ENCODE measurements at places on chromosomes 5 and 9.
A peak's percentile ranks its signal among the peaks of the same experiment; 100 is the strongest.

GRCh38 chr5:66477596-66477995 is 118.6 kb upstream of the MAST4 start:
- no peak for DNase-seq

DNA sequence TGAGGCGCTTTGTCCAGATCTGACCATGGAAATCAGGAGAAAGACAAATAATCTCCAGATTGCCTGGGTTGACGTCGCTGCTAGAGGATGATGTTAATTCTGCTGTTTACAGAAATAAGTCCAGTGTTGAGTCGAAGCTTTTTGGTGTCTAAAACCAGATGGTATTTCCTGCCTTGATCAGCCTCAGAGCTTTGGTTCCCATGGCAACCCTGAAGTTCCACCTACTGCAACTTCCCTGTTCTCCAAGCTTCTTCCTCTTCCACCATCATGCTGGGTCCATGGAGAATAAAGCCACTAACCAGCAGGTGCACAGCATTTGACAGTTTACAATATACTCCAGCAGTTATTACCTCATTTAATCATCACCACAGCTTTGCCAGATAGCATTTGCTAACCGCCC is 18.0 kb upstream of the GABBR2 start:
- DNase-seq: no peak

- DNase-seq: no peak
These were observed 36.2 kb upstream of the ANKRD55 start for GRCh38 chr5:56269216-56269927.

- no peak for DNase-seq
These were observed 225.3 kb upstream of the CLINT1 start for GRCh38 chr5:158084292-158084691.

GRCh38 chr5:141524604-141525597 is 36.0 kb downstream of the PCDHGC5 start:
- DNase-seq: peak; percentile 28

DNA sequence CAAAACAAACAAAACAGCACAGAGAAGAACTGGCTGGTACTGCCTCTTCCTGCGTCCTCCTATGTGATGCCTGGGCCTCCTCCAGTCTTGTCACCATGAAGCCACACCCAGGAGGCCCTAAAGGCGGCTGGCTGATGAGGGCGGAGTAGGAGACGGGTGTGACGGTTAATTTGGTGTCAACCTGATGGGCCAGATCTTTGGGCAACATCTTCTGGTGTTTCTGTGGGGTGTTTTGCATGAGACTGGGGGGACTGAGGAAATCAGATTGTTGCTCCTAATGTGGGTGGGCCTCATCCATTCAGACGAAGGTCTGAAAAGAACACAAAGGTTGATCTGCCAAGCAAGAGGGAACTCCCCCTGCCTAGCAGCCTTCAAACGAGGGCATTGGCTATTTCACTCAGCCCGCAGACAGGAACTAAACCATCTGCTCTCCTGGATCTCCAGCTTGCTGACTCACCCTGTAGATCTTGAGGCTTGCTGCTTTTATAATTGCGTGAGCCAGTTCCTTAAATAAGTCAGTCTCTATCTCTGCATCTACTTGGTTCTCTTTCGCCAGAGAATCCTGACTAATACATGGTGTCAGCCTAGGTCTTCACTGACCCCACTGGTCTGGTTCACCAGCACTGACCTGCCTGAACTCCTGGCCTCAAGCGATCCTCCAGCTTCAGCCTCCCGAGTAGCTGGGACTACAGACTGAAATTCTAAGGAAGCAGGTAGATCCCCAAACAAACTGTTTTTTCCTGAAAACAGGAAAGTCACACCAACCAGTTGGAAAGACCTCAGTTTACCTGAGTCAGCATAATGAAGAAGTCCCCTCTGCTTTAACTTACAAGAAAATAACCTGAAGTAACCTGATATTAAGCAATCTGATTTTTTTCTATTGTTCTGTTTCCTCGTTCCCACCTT is 12.8 kb upstream of the ZFP62 start:
- DNase-seq: no peak

GRCh38 chr5:51398875-51399642 is 15.8 kb downstream of the ISL1 start:
- no peak for DNase-seq

- DNase-seq: no peak
These were observed 974.2 kb upstream of the C9orf72 start for GRCh38 chr9:28547527-28547926.

DNA sequence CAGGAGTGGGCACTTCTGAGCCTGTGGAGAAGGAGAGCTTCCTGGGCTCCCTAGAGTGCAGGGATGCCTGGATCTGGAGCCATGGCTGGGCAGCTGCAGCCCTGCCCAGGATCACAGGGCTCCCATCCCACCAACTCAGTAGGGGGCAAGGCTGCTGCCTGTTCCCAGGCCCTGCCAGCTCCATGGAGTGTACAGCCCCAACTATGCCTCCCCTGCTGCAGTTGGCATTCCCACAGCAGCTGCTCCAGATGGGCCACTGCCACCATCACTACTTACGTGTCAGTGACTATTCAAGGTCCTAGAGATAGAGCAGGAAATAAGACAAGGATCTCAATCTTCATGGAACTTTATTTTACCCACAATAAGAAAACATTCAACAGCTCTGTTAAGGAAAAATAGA is 107.1 kb upstream of the TNPO1 start:
- no peak for DNase-seq

- no peak for DNase-seq
These were observed 1273.0 kb downstream of the EFNA5 start for GRCh38 chr5:106397700-106398099.

DNA sequence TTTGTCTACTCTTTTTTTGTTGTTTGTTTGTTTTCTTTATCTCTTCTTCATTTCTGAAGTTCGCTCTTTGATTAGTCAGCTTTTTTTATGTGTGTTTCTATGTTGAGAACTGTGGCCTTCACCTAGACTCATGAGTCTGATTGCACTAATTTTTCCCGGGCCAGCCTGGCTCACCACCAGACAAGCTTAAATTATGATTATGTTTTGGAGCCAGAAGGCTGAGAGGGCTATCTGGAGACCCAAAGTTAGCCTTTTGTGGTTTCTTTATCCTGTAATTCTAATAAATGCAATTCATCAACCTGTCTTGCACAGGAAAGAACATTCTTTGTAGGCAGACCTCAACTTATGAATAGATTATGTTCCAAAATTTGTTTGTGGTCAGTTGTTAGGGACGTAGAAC is 20.8 kb upstream of the ACTBL2 start:
- DNase-seq: no peak

GRCh38 chr9:76419782-76420380 is 25.7 kb upstream of the RFK start:
- DNase-seq: no peak

DNA sequence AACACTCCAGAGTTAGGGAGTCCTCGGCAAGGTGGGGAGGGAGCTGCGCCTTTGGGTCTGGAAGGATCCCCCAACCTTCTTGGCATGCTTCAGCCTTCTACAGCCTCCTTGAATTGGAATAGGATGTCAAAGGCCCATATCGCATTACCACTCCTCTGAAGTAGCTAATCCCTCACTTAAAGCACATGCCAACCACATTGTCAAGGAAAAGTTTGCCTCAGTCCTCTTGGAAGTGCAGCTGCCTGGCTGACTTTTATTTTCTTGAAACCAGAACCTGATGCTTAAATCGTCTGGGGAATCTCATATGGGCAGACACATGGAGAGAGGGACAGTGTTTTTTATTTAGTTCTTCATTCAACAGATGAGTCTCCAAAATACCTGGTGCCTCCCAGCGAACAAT is 14.5 kb downstream of the CXCL14 start:
- DNase-seq: no peak

DNA sequence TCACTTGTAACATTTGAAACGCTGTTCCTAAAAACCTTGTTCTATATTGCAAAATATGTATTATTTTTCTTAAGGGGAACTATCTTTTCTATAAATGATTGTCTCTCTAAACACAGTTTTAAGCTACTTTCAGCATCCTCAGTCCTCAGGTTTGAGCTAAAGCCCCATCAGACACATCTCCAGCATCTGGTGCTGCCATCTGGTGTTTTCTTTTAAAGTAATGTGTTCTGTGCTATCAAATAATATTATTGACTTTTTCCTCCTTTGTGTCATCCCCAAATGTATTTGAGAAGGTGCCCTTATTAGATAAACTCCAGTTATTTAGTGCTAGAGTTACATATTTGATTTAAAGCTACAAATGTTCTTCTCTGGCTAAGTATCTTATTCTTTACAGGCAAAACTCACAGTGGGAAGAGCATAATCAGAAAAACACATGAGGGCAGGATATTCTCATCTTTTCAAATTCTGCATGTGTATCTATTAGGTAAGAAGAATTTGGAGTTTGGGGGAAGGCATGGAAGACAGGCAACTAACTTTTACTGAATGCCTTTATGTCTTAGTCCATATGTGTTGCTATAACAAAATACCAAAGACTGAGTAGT is 27.5 kb downstream of the ZNF474 start:
- no peak for DNase-seq

DNA sequence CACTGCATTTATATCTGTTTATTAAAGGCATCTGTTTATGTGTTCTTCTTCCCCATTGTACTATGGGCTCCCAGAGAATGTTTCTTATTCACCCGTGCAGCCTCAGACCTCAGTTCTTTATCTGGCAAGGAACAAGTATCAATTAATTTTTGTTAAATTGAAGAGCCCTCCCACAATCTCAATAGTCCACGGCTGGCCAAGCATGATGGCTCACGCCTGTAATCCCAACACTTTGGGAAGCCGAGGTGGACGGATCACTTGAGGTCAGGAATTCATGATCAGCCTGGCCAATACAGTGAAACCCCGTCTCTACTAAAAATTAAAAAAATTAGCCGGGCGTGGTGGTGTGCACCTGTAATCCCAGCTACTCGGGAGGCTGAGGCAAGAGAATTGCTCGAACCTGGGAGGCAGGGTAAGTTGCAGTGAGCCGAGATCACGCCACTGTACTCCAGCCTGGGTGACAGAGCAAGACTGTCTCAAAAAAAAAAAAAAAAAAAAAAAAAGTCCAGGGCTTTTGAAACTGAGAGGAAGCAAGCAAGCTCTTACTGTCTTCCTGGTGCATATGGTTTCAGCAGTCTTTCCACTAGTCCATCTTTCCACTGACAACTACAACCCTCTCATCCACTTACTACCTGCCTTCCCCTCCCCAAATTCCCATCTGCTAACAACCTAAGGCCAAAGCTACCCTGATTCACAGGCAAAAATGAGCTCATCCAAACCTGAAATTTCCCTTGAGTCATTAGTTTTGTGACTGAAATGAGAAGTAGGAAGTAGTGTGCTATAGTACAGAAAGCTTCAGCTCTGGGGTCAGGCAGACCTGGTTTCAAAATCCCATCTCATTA is 2.3 kb upstream of the HK3 start:
- DNase-seq: no peak

- DNase-seq: no peak
These were observed 15.2 kb upstream of the TBCA start for GRCh38 chr5:77791356-77791755.

GRCh38 chr5:77683171-77683732 is 44.7 kb upstream of the OTP start:
- no peak for DNase-seq

DNA sequence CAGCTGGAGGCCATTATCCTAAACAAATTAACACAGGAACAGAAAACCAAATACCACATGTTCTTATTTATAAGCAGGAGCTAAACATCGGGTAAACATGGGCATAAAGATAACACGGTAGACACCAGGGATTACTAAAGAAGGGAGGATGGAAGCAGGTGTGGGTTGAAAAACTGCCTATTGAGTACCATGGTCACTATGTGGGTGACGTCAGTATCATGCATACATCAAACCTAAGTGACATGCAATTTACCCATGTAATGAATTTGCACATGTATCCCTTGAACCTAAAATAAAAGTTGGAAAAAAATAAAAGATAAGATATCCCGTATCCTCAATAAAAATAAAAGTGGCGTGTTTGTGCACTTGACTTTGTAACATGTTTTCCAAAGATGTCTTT is 88.8 kb downstream of the DOCK8 start:
- no peak for DNase-seq

DNA sequence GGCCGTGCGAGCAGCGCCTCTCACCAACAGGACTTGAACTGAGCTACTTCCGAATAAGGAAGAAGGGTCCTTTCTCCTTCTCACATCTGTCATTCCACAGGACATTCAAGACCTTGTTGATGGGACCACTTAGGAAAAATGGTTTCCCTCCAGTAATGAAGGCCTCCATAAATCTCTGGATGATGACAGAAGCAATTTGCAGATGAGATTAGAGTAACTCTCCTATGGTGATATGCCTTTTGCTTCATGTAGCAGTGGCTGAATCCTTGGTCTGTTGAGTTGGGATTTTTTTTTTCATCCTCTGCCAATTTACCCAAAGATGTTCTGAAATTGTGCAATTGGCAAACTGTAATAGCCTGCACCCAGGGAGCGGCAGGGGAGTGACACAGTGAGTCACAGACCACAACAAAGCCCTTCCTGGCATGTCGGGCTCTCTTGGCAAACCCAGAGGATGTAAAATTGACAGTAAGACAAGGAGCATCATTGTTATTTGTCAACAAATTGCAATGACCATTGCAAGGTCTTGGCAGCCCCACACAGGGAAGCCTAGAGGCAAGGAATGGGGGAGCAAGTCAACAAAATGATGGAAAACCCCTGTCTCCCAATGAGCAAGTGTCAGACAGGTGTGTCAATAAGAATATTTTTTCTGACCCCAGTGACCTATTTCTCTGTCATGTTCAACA is 275.9 kb downstream of the ACTL7B start:
- DNase-seq: no peak

- peak; percentile 20 for DNase-seq
These were observed at the start of gene VLDLR for GRCh38 chr9:2621722-2622460. TSS of gene VLDLR (plus strand) at chr9:2621787. CDS start at chr9:2622190, 403 bp downstream.

DNA sequence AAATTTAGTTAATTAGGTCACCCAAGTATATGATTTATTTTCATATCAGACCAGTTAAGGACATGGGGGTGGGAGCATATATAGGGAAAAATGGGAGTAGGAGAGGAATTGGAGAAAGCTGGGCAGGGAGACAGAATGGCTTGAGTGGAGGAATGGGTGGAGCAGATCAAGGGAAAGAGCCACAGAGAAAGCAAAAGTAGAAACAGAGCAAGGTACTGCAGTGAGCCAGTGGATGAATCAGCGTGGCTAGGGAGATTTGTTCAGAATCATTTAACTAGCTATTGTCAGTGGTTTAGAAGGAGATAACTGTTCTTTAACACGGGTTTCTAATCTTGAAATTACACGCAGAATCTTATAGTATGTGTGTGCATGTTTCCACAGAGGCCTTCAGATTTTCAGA is 37.4 kb downstream of the SNX24 start:
- no peak for DNase-seq

DNA sequence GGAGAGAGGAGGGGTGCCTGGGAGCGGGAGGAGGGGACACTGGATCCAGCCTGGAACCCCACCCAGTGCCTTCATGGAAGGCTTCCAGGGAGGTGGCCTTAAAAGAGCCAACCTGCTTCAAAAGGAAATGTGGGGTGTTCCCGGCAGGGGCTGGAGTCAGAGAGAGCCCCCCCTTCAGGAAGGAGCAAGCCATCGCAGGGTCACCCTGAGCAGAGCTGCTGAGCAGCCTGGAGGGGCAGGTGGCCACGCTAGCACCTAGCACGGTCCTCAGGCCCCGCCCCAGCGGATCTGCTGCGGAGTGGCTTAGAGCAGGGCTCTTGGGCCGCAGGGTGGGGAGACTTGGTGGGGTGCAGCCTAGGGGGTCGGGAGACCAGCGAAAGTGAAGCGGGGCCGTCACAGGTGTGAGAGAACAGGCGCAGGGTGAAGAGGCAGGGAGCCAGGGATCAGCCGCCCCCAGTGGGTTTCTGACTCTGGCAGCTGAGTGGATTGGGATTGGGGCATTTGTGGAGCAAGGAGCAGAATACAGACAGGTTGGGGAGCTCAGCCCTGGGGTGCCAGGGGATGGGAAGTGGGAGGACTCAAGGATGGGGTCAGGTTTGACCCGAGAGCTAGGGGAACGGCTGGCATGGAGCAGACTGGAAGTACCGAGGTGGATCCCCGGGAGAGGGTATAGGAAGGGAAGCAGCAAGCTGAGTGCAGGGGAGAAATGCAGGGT is 1.5 kb downstream of the LCN2 start:
- no peak for DNase-seq
